ENCODE measurements at places on chromosomes 6 and 20.

- DNase-seq = no peak
These were observed 24.5 kb downstream of the GZF1 start for GRCh38 chr20:23386304-23387117.

DNA sequence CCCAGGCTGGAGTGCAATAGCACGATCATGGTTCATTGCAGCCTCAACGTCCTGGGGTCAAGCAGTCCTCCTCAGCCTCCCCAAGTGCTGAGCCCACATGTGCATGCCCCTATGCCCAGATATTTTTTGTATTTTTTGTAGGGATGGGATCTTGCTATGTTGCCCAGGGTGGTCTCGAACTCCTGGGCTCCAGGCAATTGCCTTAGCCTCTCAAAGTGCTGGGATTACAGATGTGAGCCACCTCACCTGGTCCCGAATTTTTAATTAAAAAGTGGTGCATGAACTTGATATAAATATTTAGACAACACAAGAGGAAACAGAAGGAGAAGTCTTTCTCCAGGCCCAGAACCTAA, 7.1 kb upstream of the RNF114 start:
- DNase-seq = no peak

GRCh38 chr20:14986026-14986655, 648.7 kb upstream of the FLRT3 start:
- DNase-seq = no peak

DNA sequence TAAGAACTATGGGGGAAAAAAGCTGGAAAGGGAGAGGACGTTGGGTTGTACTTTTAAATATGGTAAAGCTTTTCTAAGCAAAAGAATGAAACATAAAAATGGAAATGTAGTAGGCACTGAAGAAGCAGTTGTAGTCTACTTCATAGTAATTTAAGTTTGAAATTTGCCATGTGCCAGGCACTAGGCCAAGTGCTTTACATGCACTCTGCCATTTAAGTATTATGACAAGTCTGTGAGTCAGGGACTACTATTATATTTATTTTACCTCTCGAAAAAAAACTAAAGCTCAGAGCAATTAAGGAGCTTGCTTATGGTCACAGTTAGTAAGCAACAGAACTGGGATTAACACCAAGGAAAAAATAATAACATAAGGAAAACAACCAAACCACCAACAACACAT, 257.8 kb downstream of the GMDS start:
- no peak for DNase-seq

GRCh38 chr20:24952376-24953208, 3.5 kb downstream of the CST7 start:
- no peak for DNase-seq

DNA sequence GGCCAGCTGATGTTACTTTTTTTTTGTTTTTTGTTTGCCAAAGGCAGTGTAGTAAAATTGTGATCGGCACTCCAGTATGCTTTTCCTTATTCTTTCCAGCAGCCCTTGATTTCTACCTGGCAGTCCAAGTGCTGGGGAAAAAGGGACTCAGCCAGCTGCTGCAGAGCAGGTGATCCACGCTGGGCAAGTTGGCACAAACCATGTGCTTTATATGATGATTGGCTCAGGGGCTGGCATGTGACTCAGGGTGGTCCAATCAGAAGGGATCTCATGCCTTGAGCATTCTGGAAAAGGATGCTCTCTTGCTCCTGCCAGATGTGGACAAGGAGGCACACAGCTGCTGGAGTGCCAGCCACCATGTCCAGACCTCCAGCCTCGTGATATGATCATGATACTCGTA, 54.5 kb downstream of the SULF2 start:
- no peak for DNase-seq

DNA sequence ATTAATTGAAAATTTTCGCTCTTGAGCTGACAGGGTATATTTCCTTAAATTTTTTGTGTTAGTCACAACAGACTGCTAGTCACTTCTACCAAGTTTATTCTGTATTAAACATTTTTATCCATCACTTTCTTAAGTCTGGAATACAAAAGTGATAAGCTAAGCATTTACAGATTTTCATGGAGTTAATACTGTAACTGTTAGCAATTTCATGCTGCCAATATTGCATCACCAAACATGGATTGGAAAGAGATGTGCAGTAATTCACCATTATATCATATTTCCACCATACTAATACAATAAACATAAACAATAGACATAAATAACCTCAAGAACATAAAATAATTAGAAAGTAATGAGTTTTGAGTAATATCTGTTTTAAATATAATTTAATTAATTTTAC, 854.0 kb upstream of the CITED2 start:
- no peak for DNase-seq

- DNase-seq = no peak
These were observed 161.5 kb downstream of the HIVEP2 start for GRCh38 chr6:142783499-142783898.

GRCh38 chr6:84581494-84582259, 182.7 kb downstream of the TBX18 start:
- no peak for DNase-seq

DNA sequence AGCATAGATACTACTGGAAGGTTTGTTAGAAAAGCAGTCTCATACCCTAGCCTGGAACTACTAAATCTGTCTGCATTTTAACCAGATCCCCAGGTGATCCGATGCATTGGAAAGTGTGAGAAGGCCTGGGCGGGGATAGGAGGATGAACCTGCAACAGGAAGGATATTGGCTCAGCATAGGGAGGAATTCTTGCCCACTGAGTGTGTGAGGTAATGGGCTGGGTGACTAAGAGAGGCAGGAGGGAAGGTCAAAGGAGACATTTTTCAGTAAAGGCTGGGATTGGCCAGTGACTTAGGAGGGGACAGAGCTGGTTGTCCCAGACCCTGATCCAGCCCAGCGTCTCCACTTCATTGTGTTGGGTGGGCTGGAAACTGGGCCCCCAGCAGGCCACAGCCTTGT, 191.0 kb upstream of the LRFN2 start:
- no peak for DNase-seq

- peak; percentile 59 for DNase-seq
These were observed 15.9 kb downstream of the GPR31 start for GRCh38 chr6:167141667-167142432.

GRCh38 chr6:52664991-52665686, 5.8 kb upstream of the TMEM14A start:
- DNase-seq = no peak

DNA sequence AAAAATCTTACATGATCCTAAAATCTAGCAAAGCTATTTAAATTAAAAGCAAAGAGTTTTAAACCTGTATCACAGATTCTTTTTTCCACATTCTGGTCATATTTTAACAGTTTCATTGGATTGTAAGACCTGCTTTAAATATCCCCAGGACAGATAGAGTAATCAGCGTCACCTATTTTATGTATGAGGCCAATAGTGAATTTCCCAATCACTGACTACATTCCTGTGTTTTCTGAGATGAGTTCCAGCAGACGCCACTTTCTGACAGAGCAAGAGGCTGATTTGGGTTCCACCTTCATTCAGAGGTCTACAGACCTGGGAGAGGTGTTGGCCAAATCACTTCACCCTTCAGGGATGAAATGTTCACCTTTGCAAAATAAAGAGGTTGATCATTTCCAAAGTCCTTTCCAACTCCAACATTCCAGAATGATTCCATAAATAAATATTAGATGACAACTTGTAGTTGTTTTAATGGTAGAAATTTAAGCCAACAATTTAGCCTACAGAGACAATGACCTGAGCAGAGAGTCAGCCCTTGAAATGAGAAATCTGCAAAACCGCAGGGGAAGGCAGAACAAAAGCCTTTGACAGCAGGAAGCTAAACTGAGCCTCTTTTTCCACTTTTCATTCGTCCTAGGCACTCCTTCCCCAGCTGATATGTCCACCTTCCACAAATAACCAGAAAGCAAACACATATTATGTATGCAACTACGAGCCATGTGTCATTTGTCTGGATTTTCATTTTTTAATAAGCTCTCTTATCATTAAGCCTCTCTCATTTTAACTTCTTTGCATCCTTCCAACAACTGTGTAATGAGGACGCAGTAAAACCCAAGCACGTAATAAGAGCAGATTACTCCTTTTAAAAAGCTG, 105.2 kb downstream of the TFAP2A start:
- DNase-seq = no peak

GRCh38 chr6:25042536-25042935, 106.8 kb upstream of the RIPOR2 start:
- peak; percentile 64 for DNase-seq

DNA sequence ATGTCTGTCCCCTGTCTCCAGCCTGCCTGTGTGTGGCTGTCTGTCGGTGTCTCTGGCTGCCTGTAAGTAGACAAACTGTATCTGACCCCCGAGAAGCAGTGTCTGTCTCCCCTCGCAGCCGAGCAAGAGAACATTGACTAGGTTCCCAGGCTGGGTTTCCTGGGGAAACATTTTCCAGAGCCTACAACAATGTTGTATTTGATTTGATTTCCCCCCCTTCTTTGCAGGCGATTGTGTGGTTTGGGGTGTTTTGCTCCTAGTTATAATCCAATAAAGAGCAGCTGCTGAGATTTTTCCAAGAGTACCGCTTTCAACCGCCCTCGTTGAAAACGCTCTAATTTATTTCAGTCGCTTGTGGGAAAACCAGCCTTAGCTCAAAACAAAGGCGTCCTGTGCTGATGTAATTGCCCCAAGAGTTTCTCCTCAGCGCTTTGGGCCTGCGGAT, 92.6 kb downstream of the CDC5L start:
- DNase-seq = no peak

GRCh38 chr6:42345696-42346416, 105.9 kb downstream of the TRERF1 start:
- no peak for DNase-seq

DNA sequence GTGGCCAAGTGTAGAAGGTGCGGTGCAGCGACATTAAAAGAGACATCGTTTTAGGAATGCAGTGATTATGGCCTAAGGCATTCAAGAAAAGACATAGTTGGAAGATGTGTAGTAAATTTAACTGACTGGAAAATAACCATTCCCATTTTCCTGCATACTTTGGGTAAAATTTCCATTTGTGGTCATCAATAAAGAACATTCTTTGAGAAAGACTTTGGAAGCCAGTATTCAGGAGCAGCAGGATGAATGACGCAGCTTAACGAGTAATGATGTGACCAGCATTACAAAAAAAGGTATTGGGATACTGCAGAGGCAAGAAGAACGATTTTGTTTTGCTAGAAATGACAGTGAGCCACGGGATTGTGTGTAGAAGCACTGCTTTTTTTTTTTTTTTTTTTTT, 7.0 kb upstream of the RWDD1 start:
- no peak for DNase-seq

DNA sequence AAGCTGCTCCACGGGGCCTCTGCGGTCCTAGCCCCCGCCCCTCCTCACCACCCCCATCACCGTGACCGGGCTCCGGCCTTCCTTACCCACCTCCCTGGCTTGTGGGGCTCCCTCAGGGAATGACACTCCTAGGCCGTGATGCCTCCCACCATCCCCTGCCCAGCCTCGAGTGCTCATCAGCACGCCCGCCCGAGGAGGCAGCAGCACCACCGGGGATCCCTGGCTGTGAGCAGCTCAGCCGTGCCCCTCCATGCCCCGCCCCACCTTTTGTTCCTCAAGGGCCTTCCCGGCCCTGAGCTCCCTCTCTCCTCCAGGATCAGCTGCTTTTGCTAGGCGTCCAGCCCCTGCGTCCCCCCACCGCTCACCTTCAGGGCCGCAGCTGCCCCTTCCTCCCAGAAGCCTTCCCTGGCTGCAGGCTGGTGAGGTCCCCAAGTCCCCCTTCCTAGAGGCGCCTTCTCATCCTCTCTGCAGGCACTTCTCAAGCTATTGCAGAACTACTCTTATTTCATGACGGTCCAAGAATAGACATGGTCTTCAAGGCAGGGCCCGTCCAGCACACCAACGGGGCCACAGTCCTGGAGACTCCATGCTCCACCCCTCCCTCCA, 3.0 kb downstream of the FNDC11 start:
- no peak for DNase-seq

- no peak for DNase-seq
These were observed 166.5 kb downstream of the SOBP start for GRCh38 chr6:107656401-107656800.

DNA sequence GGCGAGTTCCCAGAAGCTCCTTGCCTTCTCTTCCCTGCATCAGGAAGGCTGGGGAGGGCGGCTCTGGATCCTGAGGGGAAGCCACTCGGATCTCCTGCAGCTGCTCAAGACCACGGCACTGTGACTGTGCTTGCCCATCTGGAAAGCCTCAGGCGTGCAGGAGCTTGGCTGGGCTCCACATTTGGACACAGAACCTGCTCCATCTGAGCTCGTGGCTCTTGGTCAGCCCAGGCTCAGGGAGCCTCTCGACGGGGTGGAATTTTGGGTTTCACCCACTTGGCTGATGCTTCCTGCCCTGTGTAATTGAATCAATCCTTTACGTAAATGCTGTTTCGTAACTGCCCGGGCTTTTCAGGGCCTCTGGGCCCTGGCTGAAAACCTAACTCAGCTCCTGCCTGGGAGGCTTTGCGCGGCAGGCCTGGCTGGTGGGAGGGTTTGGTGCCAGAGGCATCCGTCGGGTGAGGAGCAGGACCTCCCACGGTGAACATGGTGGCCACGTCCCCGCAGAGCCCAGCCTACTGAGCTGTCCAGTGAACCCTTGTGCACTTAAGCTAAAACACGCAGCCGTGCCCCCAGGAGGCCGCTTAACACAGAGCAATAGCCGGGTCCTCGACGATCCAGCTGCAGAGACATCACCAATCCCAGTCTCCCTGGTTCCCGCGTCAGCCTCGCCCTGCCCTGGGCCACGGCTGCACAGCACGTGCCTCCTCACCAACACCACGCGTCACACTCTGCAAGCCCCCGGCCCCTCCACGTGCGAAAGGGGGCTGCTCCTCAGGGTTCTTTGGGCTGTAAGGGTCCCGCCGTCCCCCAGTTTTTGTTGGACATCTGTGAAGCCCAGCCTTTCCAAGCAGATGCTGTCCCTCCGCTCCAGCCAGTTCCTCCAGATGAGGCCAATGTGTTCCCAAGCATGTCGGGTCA, 241.0 kb downstream of the DLL1 start:
- no peak for DNase-seq

- DNase-seq = no peak
These were observed 7.5 kb upstream of the PHACTR1 start for GRCh38 chr6:12709116-12709515.

- DNase-seq = no peak
These were observed 3.1 kb downstream of the HLA-C start for GRCh38 chr6:31268836-31269235.

DNA sequence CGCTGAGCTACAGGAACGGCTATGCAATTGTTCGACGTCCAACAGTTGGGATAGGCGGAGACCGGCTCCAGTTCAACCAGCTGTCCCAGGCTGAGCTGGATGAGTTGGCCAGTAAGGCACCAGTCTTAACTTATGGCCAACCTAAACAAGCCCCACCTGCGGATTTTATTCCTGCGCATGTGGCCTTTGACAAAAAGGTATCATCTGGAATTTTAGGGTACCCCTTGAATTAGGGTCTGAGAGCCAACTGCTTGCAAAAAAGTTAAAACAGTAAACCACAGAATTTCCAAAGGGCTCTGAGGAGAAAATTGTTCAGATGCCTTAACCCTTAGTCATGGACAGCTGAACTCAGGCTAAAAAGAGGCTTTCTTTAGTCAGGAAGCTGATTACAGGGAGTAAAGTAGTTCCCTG, 3.8 kb downstream of the EFHC1 start:
- DNase-seq = no peak

All from CD4-positive, alpha-beta T cell treated with Interleukin-12 subunit alpha and Interleukin-12 subunit beta, for 1 hour (primary cell).